ENCODE measurements at places on chromosomes 7 and 10.

DNA sequence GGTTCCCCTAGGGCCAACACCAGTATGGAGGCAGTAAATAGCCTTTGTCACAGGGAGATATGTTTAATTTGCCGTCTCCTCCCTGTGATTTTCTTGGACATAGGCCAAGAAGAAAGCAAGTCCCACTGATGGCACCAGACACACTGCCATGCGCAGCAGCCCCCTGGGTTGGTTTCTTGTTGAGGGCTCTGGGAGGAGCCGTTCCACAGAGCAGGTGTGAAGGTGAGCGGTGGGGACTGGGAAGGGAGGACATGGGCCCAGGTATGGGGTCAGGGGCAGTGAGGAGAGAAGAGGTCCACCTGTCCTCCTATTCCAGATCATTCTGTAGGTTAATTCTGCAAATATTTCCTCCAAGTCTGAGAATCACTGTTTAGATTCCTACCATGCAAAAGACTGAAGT, 376.1 kb downstream of the PLXNA4 start:
- DNase-seq, result no peak

GRCh38 chr10:75487755-75488125, 56.3 kb downstream of the LRMDA start:
- DNase-seq, result no peak

DNA sequence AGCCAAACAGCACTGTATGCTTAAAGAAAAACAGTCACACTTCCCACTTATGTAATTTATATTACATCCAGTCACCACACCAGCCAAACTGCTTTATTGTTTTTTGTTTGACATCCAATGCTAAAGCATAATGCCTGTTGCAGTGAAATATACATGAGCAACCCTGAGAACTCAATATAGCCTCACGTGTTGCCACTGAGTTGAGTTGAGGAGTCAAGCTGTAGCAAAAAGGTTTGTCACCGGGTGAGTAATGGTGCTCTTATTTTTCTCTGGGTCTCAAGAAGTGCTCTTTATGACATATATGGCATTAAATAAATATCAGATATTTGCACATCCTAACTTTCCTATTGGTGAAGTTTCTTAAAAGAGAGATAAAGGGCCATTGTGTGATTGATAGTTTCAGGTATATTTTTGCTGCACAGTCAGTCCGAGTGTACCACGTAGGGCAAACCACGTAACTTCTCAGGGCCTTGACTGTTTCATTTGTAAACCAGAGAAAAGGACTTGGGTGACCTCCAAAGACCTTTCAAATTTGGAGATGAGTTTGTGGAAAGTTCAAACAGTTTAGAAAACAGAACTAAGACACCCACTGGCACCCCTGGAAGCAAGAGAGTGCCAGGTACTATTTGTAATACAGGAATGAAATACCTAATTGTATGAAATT, 168.5 kb downstream of the CFTR start:
- no peak for DNase-seq

DNA sequence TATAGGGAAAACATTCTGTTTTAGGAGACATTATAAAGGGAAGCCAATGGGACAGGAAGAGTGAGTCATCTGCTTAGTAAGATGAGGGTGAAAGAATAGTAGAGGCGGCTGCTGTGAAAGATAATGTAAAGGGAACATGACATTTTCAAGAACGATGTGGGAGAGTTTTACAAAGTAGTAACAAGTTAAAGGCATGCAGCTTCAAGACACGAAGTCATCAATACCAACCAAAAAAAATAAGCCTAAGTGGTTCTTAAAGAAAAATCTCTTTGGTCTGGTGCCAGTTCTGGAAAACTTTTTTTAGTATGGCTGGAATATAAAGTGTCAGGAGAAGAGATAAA, 6.1 kb downstream of the GSTO1 start:
- no peak for DNase-seq

- DNase-seq, result no peak
These were observed 48.1 kb upstream of the WNT16 start for GRCh38 chr7:121280656-121281055.

- DNase-seq, result peak; percentile 49
These were observed 60.5 kb downstream of the YKT6 start for GRCh38 chr7:44261240-44261639.

DNA sequence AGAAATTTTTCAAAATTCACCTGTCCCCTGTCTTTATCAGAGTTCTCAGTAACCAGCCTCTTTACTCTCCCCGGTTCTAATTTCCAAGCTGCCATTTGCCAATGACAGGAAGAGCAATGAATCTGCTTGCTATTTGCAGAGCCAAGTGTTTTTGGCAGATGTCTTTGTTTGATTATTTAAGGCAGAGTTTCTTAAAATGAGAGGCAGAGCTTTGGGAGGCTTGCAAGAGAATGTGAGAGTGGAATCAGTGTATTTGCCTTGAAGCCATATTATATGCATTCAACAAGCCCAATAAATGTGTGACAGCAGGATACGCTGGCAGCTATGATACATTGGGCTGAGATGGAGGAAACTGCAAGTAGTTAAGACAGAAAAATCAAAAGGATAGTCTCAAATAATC, 196.5 kb downstream of the PHF14 start:
- DNase-seq, result no peak

GRCh38 chr7:117605712-117606111, 125.9 kb downstream of the CFTR start:
- DNase-seq, result no peak

- no peak for DNase-seq
These were observed 30.7 kb upstream of the GDF10 start for GRCh38 chr10:47269294-47269693.

DNA sequence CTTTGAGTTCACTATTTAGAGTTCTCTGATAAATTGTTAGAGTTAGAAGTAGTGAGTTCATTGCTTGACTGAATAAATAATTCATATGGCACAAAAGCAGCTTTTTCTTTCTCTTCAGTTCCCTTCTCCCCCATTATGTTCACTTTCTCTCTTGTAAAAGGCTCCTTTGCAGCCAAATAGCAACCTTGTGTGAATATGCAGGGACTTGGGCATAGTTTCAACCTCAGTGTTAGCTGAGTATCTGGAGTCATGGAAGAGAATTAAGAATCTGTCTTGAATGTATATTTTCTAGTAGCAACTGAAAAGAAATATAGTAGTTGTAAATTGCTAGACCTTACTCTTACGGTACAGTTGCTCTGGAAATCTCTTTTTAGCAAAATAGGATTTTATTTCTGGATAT, 31.9 kb downstream of the ZEB1 start:
- no peak for DNase-seq

GRCh38 chr7:76507723-76508406, 2.5 kb upstream of the UPK3B start:
- DNase-seq, result no peak

DNA sequence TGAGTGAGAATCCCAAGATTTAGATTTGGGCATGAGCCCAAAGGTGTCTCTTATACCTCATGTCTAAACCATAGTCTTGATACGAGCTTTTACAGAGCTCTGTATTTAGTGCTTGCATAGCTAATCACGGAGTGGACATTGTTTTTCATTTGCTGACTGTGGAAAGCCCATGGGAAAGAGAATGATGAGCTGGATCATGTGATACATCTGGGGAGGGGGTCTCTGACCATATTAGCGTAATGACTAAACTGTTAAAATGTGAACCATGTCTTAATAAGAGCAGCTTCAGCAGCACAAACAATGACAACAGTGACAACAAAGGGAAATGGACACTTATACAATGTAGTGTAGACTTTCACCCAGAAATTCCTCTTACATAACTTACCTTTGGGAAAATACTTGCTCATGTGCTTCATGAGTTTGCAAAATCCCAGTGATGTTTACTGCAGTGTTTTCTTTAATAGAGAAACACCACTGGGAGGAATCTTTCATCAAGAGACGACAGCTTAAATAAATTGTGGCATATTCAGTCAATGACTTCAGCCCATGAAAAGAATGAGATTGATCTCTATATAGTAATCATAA, 44.0 kb upstream of the ITGB1 start:
- no peak for DNase-seq

Data from GM12891 (cell line).